ENCODE measurements at places on chromosomes 1 and 21.

DNA sequence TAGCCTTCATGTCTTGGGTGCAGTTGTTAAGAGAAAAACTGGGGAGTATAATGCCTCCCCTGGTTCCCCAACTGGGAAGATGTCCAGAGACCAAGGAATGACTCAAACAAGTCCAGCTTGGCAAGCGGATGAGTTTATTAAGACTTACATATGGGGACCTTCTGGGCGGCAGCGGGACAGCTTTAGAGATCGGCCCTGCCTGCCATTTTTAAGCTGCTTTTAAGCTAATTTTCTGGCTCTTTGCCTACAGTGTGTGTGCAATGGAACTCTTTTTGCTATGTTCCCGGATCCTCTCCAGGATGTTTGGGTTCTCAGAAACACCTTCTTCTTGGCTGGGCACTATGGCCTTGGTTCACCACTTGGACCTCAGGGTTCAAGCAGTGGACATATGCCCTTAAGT, 99.5 kb downstream of the RYR2 start:
- no peak for DNase-seq

DNA sequence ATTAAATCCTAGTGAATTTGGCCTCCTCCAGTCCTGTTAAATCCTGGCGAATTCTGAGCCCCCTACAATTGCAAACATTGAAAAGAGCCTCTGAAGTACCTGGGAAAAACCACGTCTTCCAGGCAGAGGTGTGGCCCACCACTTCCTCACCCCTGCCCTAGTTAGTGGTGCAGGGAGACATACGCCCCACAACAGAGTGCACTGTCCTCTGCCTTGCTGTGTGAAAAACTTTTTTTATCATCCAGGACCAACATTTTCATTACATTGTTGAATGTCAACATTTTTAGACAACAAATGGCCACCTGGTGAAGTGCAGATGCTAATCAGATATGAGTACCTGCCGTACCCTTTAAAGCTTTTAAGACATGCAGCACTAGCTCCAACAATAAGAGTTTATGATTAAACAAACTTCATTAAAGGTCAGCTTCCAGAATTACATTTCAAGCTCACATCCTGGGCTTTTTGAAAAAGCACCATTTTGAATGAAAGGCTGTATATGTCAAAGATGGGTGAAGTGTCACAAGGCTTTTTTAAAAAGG, 13.6 kb upstream of the TMPRSS2 start:
- DNase-seq: no peak

- no peak for DNase-seq
Measured at GRCh38 chr1:87563211-87563610, 234.5 kb downstream of the LMO4 start.

DNA sequence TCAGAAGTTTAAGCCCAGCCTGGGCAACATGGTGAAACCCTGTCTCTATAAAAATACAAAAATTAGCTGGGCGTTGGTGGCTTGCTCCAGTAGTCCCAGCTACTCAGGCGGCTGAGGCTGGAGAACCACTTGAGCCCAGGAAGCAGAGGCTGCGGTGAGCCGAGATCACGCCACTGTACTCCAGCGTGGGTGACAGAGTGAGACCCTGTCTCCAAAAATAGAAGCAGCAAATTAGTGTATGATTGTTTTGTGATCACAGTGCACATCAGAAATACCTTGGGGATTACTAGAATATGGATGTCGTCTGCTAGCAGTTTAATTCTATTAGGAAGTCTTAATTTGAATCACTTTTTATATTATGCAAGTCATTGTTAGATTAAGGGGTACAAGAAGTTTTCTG, 59.0 kb downstream of the ZBTB17 start:
- DNase-seq: no peak

DNA sequence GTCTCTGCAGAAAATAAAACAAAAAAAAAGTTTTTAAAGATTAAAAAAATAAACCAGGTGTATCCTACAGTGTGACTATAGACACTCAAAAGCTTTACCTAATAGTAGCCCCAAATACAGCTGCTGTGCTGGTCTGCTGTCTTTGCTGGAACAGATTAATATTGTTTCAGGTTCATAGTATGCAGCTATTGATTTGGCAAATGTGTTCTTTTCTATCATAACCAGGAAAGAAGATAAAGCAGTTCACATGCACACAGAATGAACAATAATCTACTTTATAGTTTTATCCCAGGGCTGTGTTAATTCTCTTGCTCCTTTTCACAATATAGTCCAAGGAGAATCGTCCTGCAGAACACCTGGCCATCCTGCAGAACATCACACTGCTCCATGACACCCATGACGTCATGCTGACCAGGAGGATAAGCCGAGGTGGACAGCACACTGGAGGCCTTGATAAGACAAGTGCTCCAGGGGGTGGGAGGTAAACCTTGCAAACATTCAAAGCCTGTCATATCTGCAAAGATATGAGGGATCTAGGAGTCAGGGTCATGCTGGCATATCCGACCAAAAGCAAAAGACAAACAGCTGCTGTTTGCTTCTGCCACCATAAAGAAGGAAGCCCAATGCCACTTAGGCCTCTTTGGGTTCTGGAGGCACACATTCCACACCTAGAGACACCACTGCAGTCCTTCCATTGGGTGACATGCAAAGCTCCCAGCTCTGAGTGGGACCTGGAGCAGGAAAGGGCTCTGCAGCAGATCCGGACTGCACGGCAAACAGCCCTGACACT, 86.1 kb upstream of the SLC2A1 start:
- DNase-seq: no peak

GRCh38 chr1:185328255-185328654, 11.2 kb upstream of the IVNS1ABP start:
- no peak for DNase-seq
